ENCODE measurements at places on chromosomes 16 and 17.

GRCh38 chr17:78748048-78748729 is 33.9 kb downstream of the CYTH1 start:
- no peak for DNase-seq

DNA sequence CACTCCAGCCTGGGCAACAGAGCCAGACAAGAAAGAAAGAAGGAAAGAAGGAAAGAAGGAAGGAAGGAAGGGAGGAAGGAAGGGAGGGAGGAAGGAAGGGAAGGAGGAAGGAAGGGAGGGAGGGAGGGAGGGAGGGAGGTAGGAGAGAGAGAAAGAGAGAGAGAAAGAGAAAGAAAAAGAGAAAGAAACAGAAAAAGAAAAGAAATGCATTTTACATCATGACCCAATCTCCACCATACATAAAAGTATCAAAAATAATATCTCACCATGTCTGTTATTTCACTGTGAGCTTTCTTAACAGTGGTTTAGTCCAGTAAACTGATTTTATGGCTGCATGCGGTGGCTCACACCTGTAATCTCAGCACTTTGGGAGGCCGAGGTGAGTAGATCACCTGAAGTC is 70.0 kb downstream of the CYTH1 start:
- no peak for DNase-seq

GRCh38 chr17:8503807-8504206 is 68.1 kb downstream of the NDEL1 start:
- no peak for DNase-seq

GRCh38 chr16:965036-965395 is 5.8 kb downstream of the LMF1 start:
- no peak for DNase-seq

DNA sequence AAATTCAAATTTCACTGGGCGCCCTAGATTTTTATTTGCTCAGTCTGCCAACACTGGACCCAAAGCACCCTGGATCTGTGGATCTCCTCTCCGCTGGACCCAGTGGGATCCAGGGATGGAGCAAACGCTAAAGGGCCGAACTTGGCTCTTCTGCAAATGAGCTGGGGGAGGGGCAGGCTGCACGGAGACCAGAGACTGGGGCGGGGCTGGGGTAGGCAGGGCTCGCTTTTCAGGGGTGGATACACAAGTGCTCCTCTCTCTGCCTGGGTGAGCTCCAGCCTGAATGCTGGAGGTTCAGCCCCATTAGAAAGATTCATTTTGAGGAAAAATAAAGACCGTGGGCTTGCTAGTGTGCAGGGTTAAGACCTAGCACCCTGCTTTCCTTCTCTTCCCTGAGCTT is 8.9 kb downstream of the CBX4 start:
- no peak for DNase-seq

GRCh38 chr17:9371019-9371418 is 204.6 kb downstream of the STX8 start:
- DNase-seq, result no peak

- no peak for DNase-seq
These were observed 6.1 kb downstream of the ANKS4B start for GRCh38 chr16:21239646-21240045.

- no peak for DNase-seq
These were observed 241.3 kb upstream of the ZFHX3 start for GRCh38 chr16:73289232-73289631.

- DNase-seq, result no peak
These were observed at the start of gene KRT24 for GRCh38 chr17:40703652-40704051. KRT24 (minus strand) TSS chr17:40703752; CDS start chr17:40703693, 59 bp downstream.

- DNase-seq, result no peak
These were observed 10.3 kb downstream of the CCL18 start for GRCh38 chr17:36074365-36074764.

DNA sequence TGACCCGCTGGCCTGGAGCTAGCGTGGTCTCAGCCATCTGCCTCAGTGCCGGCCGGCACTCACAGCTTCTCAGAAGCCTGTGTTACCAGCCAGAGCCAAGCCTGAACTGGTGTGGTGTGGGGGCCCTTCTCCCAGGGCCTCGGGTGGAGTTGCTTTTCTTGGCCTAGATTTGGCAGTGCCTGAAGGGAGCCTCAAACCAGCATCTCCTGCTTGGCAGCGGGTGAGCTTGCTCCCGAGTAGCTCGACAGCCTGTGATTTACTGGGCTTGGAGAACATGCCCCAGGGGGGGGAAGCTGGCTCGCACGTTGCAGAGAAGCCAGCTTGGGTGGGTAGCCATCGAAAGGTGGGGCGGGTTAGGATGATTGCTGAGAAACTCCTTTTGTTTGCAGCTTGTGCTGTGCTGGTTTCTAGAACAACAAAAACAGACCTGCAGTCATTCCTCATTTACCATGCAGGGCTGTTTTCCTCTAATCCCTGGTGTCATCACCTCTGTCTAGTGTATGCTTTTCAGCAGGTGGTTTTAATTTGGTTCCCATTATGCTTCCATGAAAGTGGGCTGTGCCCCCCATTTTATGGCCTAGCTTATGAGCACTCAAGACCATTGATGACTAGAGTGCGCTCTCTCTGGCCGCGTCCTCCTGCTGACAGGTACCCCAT is 42.2 kb downstream of the TBCD start:
- no peak for DNase-seq

GRCh38 chr16:74817851-74818250 is 43.2 kb upstream of the FA2H start:
- no peak for DNase-seq

- DNase-seq, result no peak
These were observed 32.4 kb downstream of the HAPSTR1 start for GRCh38 chr16:9123871-9124270.

- no peak for DNase-seq
These were observed 28.7 kb downstream of the CACNA1G start for GRCh38 chr17:50589095-50589705.

DNA sequence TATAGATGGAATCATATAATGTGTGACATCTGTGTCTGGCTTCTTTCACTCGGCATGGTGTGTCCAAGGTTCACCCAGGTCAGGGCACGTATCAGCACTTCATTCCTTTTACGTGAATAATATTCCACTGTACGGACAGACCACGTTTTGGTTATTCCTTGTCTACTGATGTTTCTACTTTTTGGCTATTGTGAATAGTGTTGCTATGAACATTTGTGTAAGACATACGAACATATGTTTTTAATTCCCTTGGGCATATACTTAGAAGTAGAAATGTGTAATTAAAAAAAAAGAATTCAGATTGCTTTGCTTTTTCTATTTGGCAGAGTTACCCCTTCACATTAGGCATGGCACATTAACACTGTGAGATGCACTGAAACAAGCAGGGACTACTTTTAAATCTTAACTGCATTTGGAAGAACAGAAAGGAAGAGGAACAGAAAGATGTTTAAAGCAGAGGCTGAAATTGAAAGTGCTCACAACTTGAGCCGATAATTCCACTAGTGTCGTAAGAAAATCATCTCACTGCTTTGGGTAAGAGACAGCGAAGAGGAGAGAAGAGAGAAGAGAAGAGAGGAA is 105.3 kb downstream of the VPS53 start:
- DNase-seq, result no peak

GRCh38 chr17:44927696-44928095 is 12.4 kb upstream of the GFAP start:
- DNase-seq, result no peak

- no peak for DNase-seq
These were observed 29.2 kb upstream of the SKAP1 start for GRCh38 chr17:48459070-48459844.

- no peak for DNase-seq
These were observed 74.2 kb upstream of the ZNF469 start for GRCh38 chr16:88308441-88309173.

Data from activated CD4-positive, alpha-beta T cell treated with anti-CD3 and anti-CD28 coated beads for 1 hour (primary cell).